ENCODE measurements at places on chromosomes 2 and 18. TPM values are rescaled to one million over a fixed set of nuclear protein-coding genes. Genes with fewer than 3 reads are reported as not detected.

Gene SP140
- total RNA-seq = 1.1 TPM

Gene SPATA3
- not detected for total RNA-seq

Gene ARHGEF33
- total RNA-seq = 3.9 TPM

Gene NEURL3
- 0.16 TPM for total RNA-seq

Gene LRATD1
- total RNA-seq = 35.7 TPM

Gene LRP1B
- total RNA-seq = 71.4 TPM

DNA sequence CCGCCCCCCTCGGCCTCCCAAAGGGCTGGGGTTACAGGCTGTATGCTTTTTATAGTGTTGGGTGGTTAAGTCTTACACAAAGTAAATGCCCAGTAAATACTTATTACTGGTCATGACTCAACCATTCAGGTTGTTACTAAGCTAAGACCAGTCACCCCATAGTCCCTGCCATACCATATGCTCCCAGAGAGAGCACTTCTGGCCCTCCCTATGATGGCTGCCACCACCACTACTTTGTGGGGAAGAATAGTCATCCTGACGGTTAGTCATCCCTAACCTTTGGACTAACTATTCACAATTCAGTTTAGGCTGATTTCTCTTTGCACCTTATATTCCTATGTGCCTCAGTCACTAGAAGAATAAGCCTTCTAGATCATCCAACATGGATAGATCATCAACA is 42.0 kb upstream of the MSH2 start:
- DNase-seq = no peak

GRCh38 chr2:234363011-234363487 is 133.8 kb downstream of the ARL4C start:
- DNase-seq = no peak

- no peak for DNase-seq
These were observed 1288.7 kb downstream of the LRP1B start for GRCh38 chr2:140842110-140842509.

- no peak for DNase-seq
These were observed 164.3 kb downstream of the NEDD4L start for GRCh38 chr18:58208207-58208932.

GRCh38 chr18:48719974-48720654 is 181.3 kb downstream of the CTIF start:
- DNase-seq = peak; percentile 72

DNA sequence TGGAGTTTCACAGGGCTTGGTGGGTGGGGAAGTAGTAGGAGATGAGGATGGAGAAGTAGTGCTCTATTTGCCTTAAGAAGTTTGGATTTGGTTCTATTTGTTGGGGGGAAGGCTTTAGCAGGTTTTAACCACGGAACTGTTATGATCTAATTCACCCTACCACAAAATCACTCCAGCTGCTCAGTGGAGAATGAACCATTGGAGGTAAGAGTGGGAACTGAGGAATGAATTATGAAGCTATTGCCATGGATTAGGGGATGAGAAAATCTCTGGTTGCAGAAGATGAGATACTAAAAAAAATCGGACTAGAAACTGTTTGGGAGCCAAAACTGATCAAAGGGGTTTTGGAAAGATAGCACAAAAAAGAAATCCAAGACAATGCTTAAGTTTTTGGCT is 488.9 kb downstream of the DLGAP1 start:
- no peak for DNase-seq

All from occipital lobe (tissue), 3 donors.